Left ventricle myocardium inferior (tissue), 1 donor: ENCODE measurements at places on chromosomes 4 and X. TPM values are rescaled to one million over a fixed set of nuclear protein-coding genes. Genes with fewer than 3 reads are reported as not detected.

DNA sequence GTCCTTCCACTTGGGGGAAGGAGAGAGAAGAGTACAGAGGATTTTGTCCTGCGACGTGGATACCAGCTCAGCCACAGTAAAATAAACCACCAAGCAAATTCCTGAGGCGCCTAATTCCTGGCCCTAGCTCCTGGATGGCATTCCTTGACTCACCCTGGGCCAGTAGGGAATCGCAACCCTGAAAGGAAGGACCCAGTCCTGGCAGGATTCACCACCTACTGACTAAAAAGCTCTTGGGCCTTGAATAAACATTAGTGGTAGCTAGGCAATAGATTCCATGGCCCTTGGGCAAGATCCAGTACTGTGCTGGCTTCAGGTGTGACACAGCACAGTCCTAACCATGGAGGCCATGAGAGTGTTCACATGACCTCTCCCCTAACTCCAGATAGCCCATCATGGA lies 45.6 kb downstream of the GABRA3 start:
- no peak for DNase-seq

GRCh38 chrX:1483843-1484637 lies 31.3 kb upstream of the ASMTL start:
- no peak for DNase-seq

DNA sequence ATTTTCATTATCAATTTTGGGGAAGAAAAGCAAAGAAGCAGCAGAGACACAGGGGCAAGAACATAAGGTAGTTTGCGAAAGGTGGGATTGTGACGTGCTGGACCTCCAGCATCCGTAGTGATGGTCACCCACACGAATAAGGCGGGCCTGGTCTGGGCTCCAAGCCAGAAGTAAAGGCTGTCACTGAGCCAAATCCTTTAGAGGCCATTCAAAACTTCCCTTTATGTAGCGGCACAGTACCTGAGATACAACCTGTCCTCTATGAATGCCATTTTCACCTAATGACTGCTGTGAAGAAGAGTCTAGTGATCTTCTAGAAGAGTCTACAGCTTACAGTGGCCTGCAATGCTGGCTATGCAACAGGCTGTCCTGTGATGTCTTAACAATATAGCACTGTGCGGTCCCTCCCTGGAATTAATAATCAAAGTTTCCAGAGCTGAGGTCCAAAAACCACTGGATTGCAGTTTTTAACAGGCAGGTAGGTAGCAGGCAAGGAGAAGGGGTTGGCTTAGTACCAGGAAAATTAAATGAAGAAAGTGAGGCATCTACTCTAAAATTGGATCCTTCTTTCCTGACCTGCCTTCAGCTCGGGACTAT lies 56.2 kb downstream of the TRIML1 start:
- DNase-seq: no peak

- no peak for DNase-seq
These were observed 72.6 kb downstream of the PITX2 start for GRCh38 chr4:110550260-110550659.

- DNase-seq: peak; percentile 19
These were observed at the start of gene CNKSR2 for GRCh38 chrX:21374163-21374993. TSS of gene CNKSR2 (plus strand) at chrX:21374418. CDS start at chrX:21374898, 480 bp downstream.

DNA sequence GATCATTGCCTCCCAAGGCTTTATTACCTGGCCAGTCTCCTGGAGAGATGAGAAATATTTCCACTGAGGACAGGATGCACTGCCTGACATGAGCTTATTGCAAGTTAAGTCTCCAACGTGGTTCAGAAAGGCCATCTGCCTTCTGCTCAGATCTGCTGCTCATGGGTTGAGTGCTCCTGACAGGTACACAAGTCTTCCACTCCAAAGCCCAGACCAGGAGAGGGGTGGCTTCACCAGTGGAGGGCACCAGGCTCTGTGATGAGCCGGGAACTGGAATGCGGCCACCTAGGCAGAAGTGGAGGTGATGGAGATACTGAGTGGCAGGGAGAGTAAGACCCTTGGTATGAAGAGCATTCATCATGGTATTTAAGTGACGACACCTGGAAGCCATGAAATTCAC lies 79.5 kb upstream of the IRF2 start:
- DNase-seq: no peak

- DNase-seq: no peak
These were observed 1.3 kb upstream of the CLCN5 start for GRCh38 chrX:49921109-49921508.

DNA sequence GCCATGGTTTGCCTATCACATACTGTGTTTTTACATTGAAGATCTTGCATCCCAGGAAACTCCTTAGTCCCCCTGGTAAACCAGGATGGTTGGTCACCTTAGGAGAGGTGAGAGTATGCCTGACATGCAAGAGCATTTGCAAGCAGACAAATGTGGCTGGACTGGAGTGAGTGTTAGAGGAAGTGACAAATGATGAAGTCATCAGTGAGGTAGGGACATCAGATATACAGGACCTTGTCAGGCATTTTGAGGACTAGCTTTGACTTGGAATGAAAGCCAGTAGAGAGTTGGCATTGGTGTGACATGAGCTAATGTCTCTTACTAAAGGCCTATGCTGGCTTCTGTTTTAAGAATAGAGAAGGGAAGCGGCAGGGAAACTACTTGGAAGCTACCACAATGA lies 124.9 kb downstream of the FRMPD4 start:
- DNase-seq: no peak

- DNase-seq: no peak
These were observed 1084.9 kb downstream of the ADGRL3 start for GRCh38 chr4:62285026-62285425.

DNA sequence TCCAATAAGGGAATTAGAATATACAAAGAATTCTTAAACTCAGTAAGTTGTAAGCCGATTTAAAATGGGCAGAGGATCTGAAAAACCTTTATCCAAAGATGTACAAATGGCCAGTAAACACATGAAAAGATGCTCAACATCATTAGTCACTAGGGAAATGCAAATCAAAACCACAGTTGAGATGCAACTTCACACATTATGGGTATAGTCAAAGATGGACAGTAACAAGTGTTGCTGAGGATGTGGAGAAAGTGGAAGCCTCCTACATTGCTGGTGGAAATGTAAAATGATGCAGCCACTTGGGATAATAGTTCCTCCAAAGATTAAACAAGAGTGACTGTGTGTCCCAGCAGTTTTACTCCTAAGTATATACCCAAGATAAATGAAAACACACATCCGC lies 32.6 kb downstream of the RS1 start:
- no peak for DNase-seq

DNA sequence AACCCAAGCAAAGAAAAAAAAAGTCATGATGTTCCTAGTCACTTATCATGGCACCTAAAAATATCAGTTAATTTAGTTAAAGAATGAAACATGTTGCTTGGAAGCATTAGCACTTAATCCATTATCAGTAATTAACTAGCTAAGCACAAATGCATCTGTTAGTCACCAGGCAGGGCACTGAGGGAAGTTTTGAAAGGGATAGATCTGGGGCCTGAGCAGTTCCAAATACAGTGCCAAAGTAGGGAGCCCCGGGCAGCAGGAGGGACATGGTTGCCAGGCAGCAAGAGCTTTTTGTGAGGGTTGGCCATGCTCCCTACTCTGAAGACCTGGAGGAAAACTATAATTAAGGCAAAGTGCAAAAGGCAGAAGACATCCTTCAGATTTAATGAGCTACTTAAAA lies 62.0 kb downstream of the PHKA1 start:
- no peak for DNase-seq

DNA sequence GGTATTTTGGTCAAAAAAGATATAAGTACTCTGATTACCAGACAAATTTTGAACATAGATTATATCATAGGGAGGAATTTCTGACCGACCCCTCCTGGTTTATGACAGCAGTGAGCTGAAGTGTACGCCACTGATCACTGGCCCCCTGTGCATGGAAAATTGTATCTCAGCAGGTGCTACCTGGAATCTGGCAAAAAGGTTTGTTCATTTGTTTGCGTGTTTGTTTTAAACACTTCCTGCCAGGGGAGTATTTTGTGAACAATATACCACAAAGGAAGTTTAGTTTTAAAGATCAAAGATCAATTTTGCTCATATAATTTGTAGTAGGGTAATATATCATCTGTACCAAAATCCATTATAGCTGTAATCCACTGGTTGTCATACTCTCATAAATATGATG lies 219.7 kb upstream of the TENM3 start:
- no peak for DNase-seq

- peak; percentile 13 for DNase-seq
These were observed 106.1 kb downstream of the PBDC1 start for GRCh38 chrX:76279007-76279406.

DNA sequence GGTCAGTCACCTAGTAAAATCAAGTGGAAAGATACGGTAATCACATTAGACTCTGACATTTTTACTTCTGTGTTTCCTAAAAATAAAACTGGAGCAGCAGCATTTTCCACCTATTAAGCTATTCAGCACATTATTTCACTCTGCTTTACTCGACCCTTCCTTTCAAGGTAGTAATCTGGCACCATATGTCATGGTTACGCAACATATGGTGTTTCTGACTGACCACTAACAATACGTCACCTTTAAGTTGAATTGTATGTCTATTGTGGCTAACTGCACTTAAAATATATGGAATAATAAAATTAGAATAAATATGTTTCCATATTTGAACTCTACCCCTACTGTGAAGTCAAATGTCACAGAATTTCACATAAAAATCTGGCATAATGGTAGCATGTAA lies 168.8 kb downstream of the CDS1 start:
- DNase-seq: no peak

DNA sequence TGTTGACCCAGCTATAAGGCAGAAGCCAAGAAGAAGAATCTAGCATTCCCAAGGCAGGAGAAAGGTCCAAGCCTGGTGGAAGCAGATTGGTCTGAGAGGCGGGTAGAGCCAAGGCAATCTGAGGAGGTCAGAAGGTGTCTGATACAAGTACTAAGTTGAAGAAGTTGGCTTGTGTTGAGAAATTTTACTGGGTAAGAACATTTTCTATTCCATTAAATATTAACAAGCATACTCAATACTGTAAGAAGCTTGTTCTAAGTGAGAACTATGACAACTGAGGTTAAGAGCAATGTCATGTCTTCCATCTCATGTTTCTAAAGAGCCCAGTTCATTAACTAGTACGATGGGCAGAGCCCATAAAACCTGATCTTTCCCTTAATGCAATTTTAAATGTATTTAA lies 75.0 kb downstream of the FAM13A start:
- no peak for DNase-seq

DNA sequence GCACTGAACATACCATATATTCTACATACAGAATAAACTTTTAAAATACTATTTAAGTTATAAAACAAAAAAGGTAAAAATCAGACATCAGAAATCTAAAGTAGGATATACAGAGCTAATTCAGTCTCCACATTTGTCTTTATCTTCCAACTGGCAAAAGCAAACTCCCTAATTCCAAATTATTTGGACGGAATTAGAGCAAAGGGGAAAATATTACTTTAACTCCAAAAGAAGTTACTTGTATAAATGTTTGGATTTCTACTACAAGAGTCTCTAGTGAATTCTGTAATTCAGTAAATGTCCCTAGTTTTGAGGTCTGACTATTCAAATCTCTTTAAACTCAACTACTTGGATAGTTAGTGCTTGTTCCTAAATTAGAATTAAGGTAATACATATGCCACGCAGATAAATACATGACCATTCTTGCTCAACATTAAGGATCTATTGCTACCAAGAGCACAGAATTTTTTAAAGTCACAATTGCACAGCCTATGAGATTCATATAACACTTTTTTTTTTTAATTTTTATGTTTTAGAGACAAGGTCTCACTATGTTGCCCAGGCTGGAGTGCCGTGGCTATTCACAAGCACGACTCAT lies 7.3 kb downstream of the ZNF280C start:
- DNase-seq: no peak

DNA sequence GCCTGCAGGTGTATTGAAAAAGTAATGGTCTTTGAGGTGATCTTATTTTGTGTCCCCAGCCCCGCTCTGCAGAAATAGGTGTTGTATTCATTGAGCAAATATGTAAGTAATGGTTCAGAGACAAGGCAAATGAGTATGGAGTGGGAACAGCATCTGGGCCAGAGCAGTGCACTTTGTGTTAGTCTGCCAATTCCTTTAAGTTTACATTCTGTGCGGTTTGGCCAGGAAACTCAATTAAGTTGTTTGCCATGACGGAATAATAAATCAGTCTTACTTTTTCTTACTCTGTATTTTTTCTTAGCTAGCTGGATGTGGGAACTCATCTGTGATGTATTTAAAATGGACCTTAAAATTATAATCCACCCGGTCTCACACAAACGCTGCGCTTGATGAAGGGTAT lies 12.6 kb downstream of the DCLK2 start:
- no peak for DNase-seq

DNA sequence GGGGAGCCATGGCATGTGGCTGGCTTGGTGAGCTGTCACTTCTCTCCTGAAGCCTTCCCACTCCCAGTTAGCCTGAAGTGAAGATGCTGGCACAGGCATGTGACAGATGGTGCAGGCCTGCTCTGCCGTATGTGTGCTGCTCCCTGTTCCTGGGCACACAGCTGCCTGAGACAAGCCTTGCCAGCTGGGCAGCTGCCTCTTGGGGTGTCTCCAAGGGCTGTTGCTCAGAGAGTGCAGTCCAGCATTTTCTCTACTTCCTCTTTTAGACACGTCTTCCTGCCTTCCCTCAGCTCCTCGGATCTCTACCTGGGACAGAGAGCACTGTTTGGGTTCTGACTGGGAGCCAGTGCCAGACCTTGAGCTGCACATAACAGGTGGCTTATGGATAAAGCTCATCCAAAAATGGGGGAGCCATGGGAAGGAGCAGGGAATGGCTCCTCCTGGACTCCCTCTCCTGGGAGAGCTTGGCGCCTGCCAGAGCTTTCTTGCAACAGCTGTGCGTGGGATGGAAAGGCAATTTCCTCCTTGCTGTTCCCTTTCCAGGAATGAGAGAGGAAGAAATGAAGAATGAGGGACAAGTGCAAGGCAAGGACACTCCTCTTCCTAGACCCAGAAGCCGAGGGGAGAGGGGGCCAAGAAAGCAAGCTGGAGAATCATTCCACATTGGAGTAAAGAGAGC lies 132.9 kb downstream of the MSL3 start:
- DNase-seq: peak; percentile 30

GRCh38 chr4:188552741-188553275 lies 413.6 kb downstream of the TRIML1 start:
- no peak for DNase-seq

GRCh38 chrX:65516756-65517155 lies 17.8 kb downstream of the LAS1L start:
- DNase-seq: no peak

- no peak for DNase-seq
These were observed 91.5 kb upstream of the PDLIM3 start for GRCh38 chr4:185626798-185627197.

Gene FGFBP1
- total RNA-seq: not detected

Gene BCOR
- total RNA-seq: 15.1 TPM

Gene HHIP
- not detected for total RNA-seq

Gene METTL14
- total RNA-seq: 28.1 TPM

Gene BCAP31
- total RNA-seq: 80.8 TPM

Gene SSX2
- total RNA-seq: not detected

Gene CDX4
- not detected for total RNA-seq

Gene KLHL13
- total RNA-seq: 11.4 TPM

Gene NLRP2B
- total RNA-seq: not detected

Gene LANCL3
- 0.27 TPM for total RNA-seq

Gene FAM53A
- total RNA-seq: 0.71 TPM

Gene MID1
- total RNA-seq: 9.4 TPM

Gene SPANXA2
- not detected for total RNA-seq
